Sigmoid colon (tissue), 7 donors: ENCODE measurements at places on chromosomes 11 and 22.
A peak's percentile ranks its signal among the peaks of the same experiment; 100 is the strongest.

GRCh38 chr22:44404341-44405020 lies 91.7 kb upstream of the SHISAL1 start:
- DNase-seq, result peak; percentile 48

- DNase-seq, result peak; percentile 88
Observed at GRCh38 chr22:25404928-25405816, 159.3 kb upstream of the GRK3 start.

DNA sequence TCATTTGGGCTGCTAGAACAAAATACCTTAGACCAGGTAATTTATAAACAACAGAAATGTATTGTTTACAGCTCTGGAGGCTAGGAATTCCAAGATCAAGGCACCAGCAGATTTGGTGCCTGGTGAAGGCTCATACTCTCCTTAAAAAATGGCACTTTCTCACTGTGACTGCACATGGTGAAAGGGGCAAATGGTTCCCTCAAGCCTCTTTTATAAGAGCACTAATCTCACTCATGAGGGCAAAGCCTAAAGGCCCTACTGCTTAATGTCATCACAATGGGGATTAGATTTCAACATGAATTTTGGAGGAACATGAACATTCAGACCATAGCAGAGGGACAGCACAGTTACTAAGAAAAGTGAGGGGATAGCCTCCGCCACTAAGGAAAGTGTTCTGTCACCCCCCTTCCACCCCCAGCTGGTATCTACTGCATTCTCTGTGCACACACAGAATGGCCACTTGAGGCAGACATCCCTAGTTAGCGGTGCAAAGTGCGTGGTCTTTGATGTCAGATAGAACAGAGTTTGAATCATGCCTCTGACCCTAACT lies 47.2 kb upstream of the CEP295 start:
- no peak for DNase-seq

- peak; percentile 76 for DNase-seq
Observed at GRCh38 chr22:31496735-31497146, 405 bp downstream of the SFI1 start.

GRCh38 chr11:117720061-117720511 lies 76.9 kb downstream of the DSCAML1 start:
- no peak for DNase-seq

DNA sequence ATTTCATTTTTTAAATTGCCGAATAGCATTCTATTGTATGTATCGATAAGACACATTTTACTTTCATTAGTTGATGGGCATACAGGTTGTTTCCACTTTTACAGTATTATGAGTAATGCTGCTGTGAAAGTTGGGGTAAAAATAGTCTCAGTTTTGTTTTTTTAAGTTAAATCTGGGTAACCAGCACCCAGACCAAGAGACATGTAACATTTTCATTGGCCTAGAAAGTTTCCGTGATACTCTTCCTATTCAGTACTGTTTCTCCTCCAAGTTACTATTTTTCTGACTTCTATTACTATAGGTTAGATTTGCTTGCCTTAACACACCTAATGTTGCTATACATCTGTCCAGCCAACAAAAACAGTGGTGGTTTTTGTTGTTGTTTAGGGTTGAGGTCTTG lies 12.3 kb downstream of the IPO7 start:
- no peak for DNase-seq

DNA sequence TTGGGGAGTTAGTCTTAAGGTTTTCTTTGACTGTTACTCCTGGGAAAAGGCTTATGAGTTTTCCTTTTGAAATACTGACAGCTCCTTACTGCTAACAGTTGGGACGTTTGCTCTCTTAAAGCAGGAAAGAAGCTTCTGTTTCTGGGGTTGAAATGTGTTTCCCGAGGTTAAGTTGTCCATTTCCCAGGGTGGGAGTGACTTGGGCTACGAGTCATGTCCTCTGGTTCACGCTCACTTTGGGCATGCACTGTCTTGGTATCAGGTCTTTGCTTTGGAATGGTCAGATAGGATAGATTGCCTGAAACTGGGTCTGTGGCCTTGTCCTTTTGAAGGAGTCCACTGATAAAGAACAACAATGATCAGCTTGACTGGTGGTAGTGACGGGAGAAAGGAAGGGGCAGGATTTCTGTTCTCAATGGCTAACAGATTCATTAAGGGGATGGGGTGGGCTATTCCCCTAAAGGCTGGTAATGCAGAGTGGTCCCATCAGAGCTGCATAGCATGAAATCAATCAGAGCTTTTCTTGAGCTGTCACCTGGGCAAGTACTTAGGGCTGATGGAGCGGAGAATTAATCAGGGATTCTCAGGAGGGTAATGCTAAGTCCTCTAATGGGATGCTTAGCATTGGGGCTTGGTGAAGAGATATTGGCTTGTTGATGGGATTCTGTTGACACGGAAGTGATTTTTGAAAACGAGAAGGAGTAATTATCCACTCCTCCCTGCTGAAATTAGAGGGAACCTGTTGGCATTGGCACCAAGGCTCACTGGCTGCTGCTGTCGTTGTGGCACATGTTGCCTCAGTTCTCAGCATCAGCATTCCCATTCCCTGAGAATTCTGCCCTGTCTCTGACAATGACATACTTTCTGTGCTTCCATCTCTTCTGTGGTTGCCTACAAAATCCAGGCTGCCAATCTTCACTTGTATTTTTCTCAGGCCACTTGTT lies 81.6 kb downstream of the TEAD1 start:
- no peak for DNase-seq
